Astrocyte of the spinal cord (primary cell): ENCODE measurements at places on chromosomes 16 and 17.
A peak's percentile ranks its signal among the peaks of the same experiment; 100 is the strongest.

GRCh38 chr17:82366749-82367148 is 4.8 kb upstream of the UTS2R start:
- DNase-seq = no peak

GRCh38 chr17:68089881-68090280 is 54.3 kb downstream of the KPNA2 start:
- DNase-seq = no peak

- no peak for DNase-seq
Observed at GRCh38 chr17:69428252-69428980, 13.9 kb downstream of the MAP2K6 start.

- DNase-seq = no peak
Observed at GRCh38 chr16:58121132-58121531, 8.0 kb downstream of the CFAP20 start.

DNA sequence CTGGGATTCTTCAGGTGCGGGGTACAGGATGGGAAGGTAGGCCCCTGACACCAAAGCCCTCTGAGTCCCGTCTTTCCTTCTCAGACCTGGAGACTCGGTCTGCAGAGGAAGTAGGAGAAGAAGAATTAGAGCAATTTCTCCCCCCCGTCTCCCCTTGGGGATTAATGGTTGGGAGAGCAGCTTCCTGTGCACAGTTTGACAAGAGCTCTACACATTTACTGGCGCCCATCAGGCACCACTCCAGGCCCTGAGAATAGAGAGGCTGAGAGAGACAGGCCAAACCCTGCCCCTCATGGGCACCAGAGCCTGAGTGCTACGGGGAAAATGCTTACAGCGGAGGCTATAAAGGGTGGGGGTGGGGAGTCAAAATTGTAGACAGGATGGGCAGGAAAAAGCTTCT is 3.5 kb upstream of the C16orf74 start:
- no peak for DNase-seq

DNA sequence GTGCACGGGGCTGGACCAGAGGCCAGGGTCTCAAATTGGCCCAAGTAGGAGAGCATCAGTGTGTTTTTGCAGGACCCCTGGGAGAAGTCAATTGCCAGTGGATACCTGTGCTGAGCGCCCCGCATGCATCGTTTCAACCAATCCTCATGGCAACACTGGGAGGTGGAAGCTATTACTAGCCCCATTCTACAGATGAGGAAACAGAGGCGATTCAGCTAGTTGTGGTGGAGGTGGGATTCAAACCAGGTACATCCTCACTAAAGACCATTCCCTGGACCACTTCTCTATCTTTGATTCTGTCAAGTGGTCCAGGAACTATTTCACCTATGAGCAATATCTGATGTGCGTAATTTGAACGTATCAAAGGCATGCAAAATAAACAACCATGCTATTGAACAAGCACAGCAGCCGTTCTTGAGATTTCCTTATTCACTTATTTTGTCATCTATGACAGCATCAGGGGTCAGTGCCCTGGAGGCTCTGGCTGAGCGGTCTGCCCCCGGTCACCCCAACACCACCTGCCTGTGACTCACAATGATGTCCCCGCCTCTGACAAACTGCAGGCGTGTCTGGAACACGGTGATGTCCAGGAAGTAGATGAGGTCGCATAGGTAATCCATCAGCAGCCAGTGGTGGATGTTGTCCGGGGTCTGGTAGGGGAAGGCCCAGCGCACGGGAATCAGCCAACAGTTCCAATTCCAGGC is 54.0 kb downstream of the CNGB1 start:
- no peak for DNase-seq

GRCh38 chr16:19183187-19183586 is 15.1 kb downstream of the SYT17 start:
- no peak for DNase-seq

DNA sequence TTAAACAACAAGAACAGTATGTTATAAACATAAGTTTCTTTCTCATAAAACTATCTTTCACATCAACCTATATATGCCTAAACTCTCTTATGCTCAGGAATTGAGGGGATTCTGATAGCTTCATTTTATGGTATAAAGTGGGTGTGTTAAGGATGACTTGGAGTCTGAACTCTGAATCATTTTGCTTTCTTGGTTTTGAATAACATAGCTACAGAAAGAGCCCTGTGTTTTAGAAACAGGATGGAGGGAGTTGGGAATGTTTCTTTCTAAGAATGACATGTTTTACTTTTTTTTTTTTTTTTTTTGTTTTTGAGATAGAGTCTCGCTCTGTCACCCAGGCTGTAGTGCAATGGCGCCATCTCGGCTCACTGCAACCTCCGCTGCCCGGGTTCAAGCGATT is 50.1 kb downstream of the RHOT1 start:
- peak; percentile 43 for DNase-seq

DNA sequence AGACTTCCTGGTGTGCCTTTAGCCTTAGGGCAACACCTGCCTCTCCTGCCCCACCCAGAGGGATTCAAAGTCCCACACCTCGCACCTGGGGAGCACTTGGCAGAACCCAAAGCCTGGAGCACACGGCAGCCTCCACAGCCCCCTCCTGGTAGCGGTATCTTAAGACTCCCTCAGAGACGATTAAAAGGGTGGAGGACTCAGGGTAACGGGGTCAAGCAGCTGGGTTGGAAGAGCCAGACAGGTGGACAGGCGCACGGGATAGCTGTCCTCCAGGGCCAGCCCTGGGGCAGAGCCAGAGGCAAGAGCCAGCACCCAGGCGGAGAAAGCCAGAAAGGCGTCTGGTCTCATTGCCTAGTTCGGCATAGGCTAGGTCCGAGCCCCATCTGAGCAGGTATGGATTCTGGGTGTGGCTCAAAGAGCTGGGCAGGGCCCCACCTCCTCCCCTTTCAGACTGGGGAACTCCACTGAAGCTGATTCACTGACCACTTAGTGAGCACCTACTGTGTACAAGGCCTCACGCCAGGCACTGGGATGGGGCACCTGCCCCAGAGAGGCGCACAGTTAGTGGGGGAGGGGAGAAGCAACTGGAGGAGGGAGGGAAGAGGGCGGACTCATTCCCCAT is 55.0 kb upstream of the MEAK7 start:
- DNase-seq = no peak

DNA sequence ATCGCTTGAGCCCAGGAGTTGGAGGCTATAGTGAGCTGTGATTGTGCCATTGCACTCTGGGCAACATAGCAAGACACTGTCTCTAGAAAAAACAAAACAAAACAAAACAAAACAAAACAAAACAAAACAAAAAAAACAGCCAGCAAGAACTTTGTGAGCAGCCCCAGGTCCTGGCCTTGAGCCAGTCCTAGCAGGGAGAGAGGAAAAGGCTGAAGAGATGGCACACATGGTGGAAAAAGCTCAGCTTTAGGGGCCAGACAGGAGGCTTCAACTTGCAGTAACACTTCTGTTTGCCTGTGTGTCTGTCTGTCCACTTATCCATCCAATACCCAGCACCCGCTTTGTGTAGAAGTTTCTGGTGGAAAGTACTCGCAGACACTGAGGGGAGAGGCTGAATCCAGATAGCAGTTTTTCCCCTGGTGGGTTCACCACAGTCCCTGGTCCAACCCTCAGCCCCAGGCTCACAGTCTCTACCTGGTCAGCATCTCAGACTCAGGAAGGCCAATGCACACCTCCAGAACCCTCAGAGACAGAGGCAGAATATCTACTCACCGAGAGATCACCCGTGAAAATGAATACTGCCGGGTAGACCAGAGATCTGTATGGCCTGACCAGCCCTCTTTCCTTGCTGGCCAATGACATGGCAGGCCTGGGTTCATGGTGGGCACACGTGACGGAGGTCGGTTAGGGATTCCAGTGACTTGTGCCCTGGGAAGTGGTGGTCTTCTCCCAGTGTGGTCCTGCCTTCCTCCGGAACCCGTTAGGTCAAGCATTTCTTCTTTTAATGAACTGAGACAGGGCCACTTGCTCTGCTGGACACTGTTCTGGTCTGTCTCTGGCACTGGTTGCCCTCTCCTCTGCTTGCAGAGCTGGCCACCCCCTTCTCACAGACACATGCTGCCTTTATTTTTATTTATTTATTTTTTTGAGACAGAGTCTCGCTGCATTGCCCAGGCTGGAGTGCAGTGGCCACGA is 79.5 kb upstream of the DNAJA2 start:
- no peak for DNase-seq

- DNase-seq = peak; percentile 31
Observed at GRCh38 chr17:73232587-73233373, 28.9 kb downstream of the CPSF4L start.

DNA sequence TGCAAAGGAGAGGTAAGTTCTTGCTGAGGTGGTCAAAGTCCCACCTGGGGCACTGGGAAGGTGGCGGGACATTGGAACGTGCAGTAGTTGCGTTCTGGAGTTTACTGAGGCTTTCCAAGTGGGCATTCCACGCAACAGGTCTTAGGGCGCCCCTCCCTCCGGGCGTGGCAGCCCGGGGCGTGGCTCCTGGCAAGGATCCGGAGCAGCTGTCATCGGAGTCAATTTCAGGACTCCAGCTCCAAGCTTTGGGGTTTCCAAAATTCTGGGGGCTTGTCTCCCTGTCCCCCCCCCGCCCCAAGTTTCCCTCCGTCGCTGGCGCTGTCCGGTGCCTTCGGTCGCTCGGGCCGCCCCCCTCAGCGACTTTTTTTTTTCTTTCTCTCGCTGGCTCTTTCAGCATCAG is 43.1 kb upstream of the AMZ2 start:
- no peak for DNase-seq

DNA sequence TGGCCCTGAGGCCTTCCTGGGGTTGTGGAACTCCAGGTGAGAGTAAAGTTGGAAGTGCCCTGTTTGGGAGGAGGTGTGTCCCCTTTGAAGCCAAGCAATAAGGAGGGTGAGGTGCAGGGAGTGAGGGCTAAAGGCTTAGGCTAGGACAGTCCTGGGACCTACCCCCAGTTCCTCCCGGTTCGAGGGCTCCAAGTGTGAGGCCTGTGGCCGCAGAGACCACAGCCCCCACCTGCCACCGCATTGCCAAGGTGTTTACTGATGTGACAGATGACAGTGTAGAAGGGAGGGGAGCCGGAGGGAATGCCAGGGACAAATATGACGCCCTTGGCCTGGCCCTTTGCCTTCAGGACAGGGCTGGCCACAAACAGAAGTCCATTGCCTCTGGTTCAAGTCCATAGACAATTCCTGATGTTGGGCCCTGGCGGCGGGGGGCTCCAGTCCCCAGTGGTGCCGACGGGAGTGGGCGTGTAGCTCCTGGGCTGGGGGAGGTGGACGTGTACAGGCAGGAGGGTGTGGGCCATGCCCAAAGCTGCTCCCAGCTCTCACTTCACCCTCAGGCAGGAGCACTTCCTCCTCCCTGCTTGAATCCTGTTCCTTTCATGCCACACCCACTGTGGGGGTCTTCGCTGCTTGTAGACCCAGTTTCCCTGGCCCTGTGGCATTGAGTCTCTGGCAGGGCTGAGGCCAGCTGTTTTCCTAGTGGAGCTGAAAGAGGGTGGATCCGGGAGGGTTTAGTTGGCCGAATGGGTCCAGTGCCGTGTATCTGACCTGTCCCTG is 3.2 kb downstream of the ADORA2B start:
- DNase-seq = no peak

- DNase-seq = no peak
Observed at GRCh38 chr17:17457680-17458079, 19.1 kb upstream of the MED9 start.

GRCh38 chr16:85550953-85551924 is 61.9 kb upstream of the GSE1 start:
- no peak for DNase-seq

DNA sequence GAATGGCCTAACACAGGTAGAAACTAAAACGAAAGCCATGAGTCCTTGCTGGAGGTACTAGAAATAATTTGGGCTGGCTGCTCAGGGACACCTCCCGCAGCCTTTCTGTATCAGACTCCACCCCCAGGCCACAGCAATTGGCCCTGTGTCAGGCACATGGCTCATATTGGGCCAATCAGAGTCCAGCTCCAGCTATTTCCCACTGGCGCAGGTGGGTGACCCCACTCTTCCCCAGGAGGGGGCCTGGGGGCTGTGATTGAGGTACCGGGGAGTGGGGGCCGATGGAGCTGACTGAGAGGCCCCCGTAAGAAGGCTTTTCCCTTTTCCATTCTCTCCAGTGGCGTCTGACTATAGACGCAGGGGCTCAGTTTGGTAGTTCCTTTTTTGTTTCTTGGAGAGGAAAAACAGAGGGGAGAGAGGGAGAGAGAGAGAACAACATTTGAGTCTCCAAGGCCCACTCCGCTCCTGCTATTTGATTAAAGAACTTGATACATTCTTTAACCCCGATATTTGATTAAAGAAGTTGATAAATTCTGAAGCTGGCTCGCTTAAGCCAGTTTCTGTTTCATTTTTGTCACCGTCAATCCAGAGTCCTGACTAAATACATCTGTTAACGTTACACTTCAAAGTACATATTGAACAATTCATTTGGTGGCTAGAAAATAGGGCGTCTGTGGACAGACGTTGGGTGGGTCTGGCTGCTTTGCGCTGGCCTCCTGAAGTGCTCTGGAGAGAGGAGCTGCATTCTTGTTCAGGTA is 26.3 kb downstream of the FOXL1 start:
- no peak for DNase-seq

DNA sequence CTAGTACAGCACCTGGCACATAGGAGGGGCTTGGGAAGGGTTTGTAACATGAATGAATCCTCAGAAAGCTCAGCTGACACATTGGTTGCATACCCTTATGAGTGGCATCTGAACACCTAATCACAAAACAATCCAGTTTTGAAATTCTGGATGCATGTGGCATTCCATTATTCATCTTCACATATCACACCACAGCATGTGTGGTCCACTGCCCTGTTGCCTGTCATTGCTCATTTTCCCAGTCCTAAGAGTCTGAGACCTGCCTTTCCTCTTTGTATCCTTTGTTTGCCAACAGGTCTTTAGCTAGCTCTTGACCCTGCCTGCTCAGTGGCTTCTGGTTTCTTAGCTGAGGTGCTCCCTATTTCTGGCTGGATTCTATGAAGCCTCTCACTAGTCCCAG is 170.8 kb upstream of the ASIC2 start:
- no peak for DNase-seq

DNA sequence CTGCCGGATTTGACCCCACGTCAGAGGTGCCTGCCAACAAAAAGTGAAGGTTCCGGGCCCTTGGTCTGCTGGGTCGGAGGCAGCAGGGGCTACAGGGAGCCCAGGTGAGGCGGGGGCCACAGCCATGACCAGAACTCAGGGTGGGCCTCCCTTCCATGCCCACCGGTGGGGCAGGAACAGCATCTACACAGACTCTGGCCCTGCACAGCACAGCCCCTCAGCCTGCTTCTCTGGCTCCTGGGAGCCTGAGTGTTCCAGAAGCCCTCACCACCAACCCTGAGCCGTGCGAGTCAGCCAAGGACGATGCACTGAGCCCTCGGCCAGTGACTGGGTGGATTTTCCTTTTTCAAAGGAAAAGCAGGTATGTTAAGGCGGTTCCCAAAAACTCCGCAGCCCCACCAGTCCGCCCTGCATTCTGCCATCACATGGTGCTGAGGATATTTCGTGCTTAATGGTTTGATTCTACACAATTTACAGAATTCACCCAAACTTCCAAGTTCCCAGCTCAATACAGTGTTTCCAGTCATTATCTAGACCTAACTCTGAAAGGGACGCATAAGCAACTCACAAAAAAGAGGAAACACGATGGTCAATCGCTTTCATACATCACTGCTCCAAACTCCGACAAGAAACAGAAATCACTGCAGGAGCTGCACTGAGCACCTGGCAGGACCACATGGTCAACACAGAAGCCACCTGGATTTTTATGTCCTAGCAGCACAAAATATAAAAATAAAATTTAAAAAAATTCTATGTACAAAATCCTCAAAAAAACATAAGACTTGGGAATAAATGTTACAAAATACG is 19.4 kb upstream of the C16orf95 start:
- DNase-seq = no peak

GRCh38 chr17:81573794-81574642 is 21.9 kb upstream of the FAAP100 start:
- no peak for DNase-seq
